ENCODE measurements at places on chromosomes 12 and 14. TPM values are rescaled to one million over a fixed set of nuclear protein-coding genes. Genes with fewer than 3 reads are reported as not detected.

TMEM63C gene
- 1.6 TPM for total RNA-seq

- H3K4me1 ChIP-seq: no peaks in the 10 kb centered on the region
- H3K27me3 ChIP-seq: no peaks in the 10 kb centered on the region
- H3K4me3 ChIP-seq: no peak overlapping the region
- no peak for DNase-seq
These were observed 17.1 kb upstream of the DLK1 start for GRCh38 chr14:100709289-100710284.

GRCh38 chr12:132460571-132460970 is 29.4 kb upstream of the FBRSL1 start:
- no peaks in the 10 kb centered on the region for H3K27me3 ChIP-seq
- no peaks in the 10 kb centered on the region for H3K36me3 ChIP-seq
- H3K4me1 ChIP-seq: no peaks in the 10 kb centered on the region
- H3K27ac ChIP-seq: no peak overlapping the region

DNA sequence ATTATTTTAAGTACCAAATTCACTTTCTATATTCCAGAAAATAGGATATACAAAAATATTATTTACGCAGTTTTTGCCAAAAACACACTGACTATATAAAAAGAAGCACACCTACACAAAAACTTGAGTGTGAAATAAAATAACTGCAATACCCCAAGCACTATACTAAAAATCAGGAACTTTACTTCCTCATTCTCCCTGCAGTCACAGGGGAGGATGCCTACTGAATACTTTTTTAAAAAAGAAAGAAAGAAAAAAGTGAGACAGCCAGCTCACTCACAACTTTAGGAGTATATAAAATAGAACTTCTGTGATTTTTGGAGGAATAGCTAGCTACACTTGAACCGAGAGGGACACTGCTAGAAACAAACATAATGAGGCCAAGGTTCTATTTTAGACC is 12.2 kb downstream of the RPS6KA5 start:
- H3K27ac ChIP-seq: no peak overlapping the region
- no peak for DNase-seq
- H3K4me3 ChIP-seq: no peak overlapping the region
- H3K27me3 ChIP-seq: no peaks in the 10 kb centered on the region

NELL2 gene
- 16.4 TPM for total RNA-seq

DNA sequence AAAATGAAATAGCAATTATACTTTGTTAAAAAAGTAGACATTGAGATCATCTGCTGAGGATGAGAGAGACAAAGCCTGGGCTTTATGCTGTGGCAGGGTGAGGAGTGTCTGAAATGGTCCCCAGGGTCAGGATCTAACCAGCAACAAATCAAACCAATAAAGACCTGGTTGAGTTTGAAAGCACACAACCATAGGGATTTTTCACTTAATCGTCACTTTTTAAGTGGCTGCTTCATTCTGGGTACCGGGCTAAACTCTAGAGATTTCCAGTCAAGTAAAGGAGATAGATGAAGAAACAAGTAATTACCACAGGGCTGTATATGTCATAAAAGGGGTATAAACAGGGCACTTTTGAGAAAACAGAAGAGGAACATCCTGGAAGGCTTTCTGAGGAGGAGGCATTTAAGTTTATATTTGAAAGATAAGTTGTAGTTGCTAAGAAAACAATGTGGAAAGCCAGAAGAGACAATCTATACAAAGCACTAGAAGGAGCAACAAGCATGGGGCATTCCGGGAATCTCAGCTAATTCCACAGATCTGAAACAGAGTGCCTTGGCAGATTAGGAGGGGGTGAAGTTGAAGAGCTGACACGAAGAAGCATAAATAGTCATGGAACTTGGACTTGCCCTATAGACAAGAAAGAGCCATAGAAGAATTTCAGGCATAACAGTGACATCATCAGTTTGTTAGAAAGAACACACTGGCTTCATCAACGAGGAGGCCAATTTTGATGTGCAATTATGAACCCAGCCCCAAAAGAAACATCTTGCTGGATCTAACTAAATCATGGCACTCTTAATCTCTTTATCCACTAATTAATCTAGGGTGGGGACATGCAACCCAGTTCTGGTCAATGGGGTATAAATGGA is 46.9 kb upstream of the FRS2 start:
- H3K27me3 ChIP-seq: peaks cover 2% of the 10 kb centered on the region
- H3K36me3 ChIP-seq: no peaks in the 10 kb centered on the region
- no peak overlapping the region for H3K4me3 ChIP-seq
- H3K27ac ChIP-seq: no peak overlapping the region

RIMBP2 gene
- total RNA-seq: not detected

DNA sequence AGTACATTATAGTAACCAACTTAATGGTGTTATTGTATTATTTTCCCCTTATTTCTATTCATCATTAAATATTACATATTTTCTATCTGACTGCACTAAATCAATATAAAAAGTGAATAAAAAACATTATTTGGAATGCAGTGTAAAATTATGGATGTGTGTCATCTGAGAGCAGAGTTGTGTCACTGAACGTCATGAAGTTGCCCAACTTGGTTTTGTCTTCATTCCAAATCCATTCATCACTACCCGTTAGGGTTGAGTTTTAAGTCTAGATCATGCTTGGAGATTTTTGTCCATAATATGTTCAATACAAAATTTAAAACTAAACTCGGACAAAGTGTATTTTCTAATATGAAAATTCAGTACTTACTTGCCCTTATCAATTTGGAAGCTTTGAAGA is 16.1 kb downstream of the KLRF1 start:
- DNase-seq: no peak
- H3K4me3 ChIP-seq: no peak overlapping the region
- no peak overlapping the region for H3K27ac ChIP-seq

DNA sequence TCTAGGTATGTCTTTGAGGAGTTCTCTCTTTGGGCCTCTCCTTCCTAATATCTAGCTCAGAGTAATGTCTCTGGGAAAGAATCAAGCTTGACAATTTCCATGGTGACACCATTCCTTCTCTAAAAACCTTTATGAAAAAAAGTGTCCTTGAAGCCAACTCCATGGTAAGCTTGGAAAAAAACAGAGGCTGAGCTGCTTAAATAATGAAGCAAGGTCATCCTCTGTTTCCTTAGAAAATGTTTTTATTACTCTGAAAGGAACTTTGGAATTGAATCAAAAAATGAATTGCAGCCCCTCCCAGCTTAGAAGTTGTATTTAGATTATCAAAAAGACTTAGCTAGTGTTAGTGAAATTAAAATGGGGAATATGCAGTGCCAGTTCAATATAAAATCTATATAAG is 166.1 kb upstream of the KITLG start:
- H3K4me3 ChIP-seq: no peak overlapping the region
- H3K4me1 ChIP-seq: no peaks in the 10 kb centered on the region
- H3K27ac ChIP-seq: no peak overlapping the region
- H3K36me3 ChIP-seq: no peaks in the 10 kb centered on the region

DNA sequence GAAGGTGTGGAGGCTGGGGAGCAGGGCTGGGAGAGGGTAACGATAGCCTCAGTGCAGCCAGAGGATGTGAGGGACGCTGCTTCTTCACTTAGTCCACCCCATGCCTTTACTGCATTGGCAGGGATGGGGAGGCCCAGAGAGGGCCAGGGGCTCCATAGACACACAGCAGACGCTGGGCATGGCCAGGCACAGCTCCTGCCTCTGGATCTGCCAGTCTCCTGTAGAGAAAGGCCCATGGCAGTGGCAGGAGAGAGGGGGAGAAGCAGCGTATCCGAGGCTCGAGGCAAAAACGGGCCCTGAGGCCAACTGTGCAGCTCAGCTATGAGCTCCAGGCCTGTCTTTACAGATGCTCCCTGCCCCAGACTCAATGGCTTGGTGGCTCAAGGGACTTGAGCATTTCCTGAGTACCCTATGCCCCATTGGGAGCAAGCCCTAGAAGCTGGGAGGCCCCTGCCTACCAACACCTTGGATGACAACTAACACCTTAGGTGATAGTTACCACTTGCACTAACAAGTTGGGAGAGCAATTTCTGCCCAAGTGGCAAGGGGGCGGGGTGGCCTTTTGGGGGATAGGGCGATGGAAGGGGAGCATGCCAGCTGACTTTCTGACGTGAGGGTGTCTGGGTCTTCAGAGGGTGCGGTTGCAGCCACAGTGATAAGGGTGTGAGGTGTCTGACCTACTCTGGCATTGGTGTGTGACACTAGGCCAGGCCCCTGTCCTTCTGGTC is 5.0 kb upstream of the LBHD2 start:
- no peaks in the 10 kb centered on the region for H3K36me3 ChIP-seq
- DNase-seq: no peak
- no peak overlapping the region for H3K27ac ChIP-seq
- peaks cover 7% of the 10 kb centered on the region for H3K27me3 ChIP-seq
- no peaks in the 10 kb centered on the region for H3K4me1 ChIP-seq

GRCh38 chr14:36279306-36280190 is 40.9 kb downstream of the MBIP start:
- H3K27ac ChIP-seq: no peak overlapping the region
- no peak for DNase-seq
- no peak overlapping the region for H3K4me3 ChIP-seq

GRCh38 chr12:91074154-91074709 is 16.4 kb upstream of the KERA start:
- no peaks in the 10 kb centered on the region for H3K4me1 ChIP-seq
- H3K36me3 ChIP-seq: no peaks in the 10 kb centered on the region
- H3K27ac ChIP-seq: no peak overlapping the region
- H3K4me3 ChIP-seq: no peak overlapping the region
- no peaks in the 10 kb centered on the region for H3K27me3 ChIP-seq

BIN2 gene
- total RNA-seq: 40.9 TPM
